ENCODE measurements at places on chromosomes 3 and 15.

DNA sequence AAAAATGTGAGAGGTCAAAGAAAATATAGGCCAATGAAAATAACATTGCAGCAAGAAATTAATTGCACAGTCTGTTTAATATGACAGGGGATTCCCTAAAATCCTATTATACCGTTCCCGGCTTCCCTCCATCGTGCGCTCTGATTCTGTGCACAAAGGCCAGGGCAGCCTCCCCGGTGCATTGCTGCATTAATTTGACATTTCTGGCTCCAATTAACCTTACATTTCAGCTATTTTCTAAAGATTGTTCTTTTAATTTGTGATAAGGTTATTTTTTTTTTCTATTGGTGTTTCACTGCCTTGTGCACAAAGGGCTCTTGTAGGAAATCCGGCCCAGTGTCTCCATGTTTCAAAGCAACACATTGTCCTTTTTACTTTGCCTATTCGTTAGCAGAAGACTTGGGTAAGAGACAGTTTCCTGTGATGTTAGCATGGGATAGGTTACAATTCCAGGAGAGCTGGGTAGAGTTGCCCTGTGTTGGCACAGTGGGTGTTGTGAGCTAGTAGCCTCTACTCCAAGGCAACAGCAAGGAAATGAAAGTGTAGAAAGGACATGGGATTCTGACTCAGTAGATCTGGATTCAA lies 257.3 kb upstream of the IGF1R start:
- no peak overlapping the region for H3K27ac ChIP-seq
- H3K36me3 ChIP-seq: no peaks in the 10 kb centered on the region
- no peaks in the 10 kb centered on the region for H3K4me1 ChIP-seq
- no peak overlapping the region for H3K4me3 ChIP-seq
- DNase-seq: no peak
- peaks cover 4% of the 10 kb centered on the region for H3K27me3 ChIP-seq

- H3K36me3 ChIP-seq: no peaks in the 10 kb centered on the region
- no peaks in the 10 kb centered on the region for H3K4me1 ChIP-seq
- DNase-seq: no peak
These were observed 43.9 kb upstream of the LYSMD4 start for GRCh38 chr15:99777144-99777543.

DNA sequence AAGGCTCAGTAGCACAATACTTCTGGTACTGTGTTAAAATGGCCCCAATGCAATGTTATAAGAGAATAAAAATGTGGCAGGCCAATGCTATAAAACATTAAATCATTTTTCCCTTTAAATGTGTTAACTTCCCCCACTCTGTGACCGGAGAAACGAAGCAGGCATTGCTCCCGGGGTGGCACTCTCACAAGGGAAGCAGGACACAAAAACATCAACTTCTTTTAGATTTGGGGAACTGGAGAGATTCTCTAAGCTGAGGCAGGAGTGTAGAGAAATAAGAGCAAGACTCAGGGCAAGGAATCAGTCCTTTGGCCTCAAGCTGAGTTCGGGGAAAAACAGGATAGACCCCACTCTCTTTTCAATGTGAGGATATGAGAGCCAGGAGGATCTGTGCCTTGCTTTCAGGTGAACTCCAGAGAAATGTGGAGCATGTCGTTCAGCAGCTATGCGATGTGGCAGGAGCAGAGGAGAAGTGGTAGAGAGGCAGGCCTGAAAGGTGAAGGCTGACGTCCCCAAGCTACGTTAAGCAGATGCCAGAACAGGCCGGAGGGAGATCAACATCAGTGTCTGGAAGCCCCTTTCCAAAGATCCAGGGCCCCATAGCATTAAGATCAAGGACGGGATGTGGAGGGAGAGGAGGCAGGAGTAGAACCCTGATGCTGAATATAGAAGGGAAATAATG lies 160.2 kb downstream of the PLD1 start:
- H3K4me3 ChIP-seq: no peak overlapping the region
- DNase-seq: no peak
- no peaks in the 10 kb centered on the region for H3K27me3 ChIP-seq
- H3K36me3 ChIP-seq: no peaks in the 10 kb centered on the region

DNA sequence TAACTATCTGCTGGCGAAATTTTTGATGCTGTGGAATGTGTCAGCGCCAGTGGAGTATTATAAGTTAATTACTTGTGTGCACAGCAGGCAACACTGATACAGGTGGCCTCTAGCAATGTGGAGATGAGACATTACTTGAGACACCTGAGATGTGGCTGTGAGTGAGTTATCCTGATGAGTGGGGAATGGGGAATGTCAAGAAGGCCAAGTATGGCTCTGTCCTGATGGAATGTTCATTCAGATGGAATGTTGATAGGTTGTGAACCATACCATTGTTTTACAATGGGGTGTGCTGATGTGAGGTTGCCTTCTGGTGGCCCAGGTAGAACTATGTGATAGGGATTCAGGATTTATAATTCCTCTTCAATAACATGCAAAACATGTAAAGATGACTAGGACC lies 404.8 kb downstream of the PTPRG start:
- no peak for DNase-seq
- H3K4me1 ChIP-seq: no peaks in the 10 kb centered on the region
- H3K27ac ChIP-seq: no peak overlapping the region

DNA sequence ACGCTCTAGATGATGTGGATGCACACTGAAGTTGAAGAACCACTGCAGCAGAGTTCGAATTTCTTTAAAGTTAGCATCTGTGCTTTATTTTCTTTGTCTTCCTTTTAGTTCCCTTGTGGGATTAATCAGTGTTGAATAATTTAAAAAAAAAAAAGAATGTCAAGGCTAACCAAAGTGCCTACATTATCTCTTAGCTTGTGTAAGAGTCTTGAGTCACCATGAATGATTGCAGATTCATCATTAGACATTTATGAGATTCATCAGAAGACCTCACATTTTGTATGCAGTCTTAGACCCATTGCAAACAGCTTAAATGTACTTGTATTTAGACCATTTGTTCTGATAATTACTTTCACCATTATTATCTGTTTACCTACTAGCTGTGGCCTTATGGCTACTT lies 182.2 kb downstream of the FNDC3B start:
- no peaks in the 10 kb centered on the region for H3K27me3 ChIP-seq
- H3K4me1 ChIP-seq: peaks cover 5% of the 10 kb centered on the region

DNA sequence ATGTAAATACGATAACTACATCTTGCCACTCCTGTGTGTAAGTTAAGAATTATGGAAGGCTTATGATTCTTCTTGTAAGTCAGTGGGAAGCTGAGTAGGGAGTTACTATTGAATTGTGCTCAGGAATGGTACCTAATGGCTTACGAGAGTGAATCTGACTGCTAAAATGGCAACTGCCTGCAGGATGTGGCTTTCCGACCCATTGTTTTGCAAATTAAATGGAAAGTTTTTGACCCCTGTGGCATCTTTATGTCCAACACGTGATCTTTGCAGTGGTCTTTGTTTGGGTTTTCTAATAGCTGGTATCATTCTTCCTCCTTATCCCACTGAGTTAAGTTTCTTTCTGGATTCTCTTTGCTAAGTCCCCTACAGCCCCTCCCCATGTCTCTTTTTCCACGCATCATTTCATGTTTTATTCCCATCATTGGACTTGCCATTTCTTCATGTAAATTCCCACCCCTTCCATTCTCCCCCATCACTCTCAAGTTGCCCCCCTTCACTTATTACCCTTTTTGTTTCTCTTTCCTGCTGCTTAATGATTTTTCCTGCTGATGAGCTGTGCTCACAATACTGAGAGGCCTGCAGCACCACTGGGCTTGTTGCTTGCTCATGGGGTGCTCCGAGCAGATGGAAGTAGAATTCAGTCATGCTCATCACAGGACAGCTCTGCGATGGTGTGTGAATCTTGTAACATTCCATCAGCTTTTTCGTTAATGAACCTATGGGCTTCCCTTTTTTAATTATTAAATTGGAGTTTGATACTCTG lies 428.2 kb upstream of the IL12A start:
- no peak for DNase-seq
- H3K36me3 ChIP-seq: no peaks in the 10 kb centered on the region
- H3K4me1 ChIP-seq: no peaks in the 10 kb centered on the region
- H3K27me3 ChIP-seq: no peaks in the 10 kb centered on the region
- H3K4me3 ChIP-seq: no peak overlapping the region
- no peak overlapping the region for H3K27ac ChIP-seq

DNA sequence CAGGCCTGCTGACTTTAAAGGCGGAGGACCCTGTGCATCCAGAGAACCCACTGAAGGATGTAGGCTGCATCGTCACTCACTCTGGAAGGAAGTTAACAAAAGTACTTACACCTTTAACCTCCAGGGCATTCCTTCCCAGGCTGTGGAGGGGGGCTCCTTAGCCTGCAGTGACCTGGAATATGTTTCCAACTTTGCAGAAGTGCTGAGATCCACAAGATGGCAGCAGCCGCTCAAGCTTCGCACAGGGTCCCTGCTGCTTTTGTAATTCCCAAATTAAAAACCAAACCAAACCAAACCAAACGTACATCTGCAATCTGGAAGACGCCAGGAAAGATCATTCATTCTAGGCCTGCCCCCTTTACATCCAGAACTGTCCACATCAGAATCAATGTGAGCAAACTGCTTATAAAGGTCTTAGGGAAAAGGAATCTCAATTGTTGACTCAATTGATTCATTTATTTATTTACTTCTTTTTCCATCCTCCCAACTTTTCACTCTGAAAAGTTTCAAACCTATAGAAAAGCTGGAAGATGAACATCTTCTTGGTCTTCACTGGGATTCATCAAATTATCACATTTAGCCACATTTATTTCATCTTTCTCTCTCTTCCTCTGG lies 70.5 kb upstream of the KLHL25 start:
- peak; percentile 43 for DNase-seq
- H3K27ac ChIP-seq: no peak overlapping the region
- H3K27me3 ChIP-seq: peaks cover 8% of the 10 kb centered on the region
- H3K36me3 ChIP-seq: no peaks in the 10 kb centered on the region

DNA sequence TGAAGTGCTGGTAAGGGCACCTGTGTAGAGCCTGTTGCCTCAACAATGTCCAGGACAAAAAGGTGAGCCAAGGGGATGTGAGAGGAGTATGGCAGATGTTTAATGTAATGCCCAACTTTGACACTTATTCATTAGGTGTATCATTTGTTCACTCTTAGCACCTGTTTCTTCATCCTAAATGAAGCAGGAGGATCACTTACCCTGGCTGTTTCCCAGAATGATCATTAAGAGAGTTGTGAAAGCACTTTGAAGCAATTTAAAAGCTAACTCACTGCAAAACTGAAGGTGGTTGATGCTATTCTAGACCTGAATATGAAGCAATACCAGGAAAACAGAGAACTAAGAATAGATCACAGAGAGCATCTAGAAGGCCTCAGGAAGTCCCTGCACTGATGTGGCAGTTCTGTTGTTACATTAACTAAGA lies 3.4 kb upstream of the HHLA2 start:
- DNase-seq: peak; percentile 39
- H3K27me3 ChIP-seq: no peaks in the 10 kb centered on the region
- H3K4me3 ChIP-seq: no peak overlapping the region
- H3K27ac ChIP-seq: peak overlapping the region; percentile 56

DNA sequence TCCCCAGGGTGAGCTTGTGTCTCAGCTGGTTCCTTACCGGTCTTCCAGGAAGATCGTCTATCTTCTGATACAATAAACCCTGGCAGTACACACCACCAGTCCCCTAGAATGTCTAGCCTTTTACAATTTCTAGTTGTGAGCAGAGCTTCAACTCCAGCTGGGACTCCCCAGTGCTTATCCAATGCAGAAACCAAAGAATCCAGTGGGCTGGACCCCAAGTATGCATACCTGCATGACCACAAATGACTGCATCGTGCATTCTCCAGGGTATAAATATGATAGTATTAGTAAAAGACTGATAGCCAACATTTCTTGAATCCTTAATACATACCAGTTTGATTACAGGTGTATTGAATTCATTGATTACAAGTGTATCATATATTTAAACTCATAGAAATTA lies 176.0 kb downstream of the SATB1 start:
- H3K27ac ChIP-seq: no peak overlapping the region
- peaks cover 4% of the 10 kb centered on the region for H3K4me1 ChIP-seq
- no peak for DNase-seq
- no peaks in the 10 kb centered on the region for H3K27me3 ChIP-seq

DNA sequence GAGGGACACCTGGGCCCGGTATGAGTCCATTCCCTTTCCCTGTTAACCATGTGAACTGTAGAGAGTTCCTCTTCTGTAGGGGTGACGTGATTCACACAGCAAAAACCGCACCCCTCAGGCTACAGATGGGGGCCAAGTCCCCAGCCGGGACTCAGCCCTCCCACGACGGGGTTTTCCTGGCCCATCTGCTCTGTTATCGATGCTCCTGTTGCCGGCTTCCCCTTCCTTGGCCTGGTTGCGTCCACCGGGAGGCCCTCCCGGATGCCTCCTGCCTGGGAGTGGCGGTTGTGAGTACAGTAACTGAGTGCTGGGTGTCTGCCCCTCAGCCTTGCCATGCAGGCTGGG lies 817 bp upstream of the PLXNA1 start:
- H3K27me3 ChIP-seq: peaks cover 8% of the 10 kb centered on the region
- no peaks in the 10 kb centered on the region for H3K36me3 ChIP-seq
- peaks cover 20% of the 10 kb centered on the region for H3K4me1 ChIP-seq
- H3K4me3 ChIP-seq: peak overlapping the region; percentile 74
- peak; percentile 78 for DNase-seq

DNA sequence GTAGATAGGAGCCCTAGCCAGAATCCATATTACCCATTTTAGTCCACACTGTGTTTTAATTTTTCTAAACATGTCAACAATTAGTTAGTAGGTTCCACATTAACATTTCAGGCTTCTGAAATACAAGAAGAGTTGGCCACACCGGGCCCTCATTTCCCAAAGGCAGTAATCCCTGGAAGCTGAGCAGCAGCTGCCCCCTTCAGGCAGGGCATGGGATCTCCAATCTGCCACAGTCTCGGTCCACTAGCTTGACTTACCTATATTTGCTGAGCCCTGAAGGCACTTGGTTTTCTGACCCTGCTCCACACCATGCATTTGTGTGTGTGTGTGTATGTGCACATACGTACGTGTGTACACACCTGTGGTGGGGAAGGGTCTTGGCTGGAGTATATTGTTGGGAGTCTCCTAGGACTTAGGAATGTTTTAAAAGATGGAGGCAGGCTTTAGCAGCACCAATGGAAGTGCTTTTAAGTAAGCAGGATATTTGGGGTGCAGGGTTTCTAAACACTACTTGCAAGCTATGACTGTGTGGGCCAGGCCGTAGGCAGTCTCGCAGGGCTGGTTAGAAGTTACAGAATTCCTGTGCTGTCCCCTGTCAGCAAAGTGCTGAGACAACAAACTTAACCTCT lies 71.2 kb upstream of the SOX14 start:
- DNase-seq: peak; percentile 30
- no peaks in the 10 kb centered on the region for H3K27me3 ChIP-seq
- no peaks in the 10 kb centered on the region for H3K36me3 ChIP-seq
- H3K4me3 ChIP-seq: no peak overlapping the region

- H3K27me3 ChIP-seq: no peaks in the 10 kb centered on the region
- peaks cover 5% of the 10 kb centered on the region for H3K4me1 ChIP-seq
- H3K4me3 ChIP-seq: no peak overlapping the region
- H3K27ac ChIP-seq: no peak overlapping the region
- H3K36me3 ChIP-seq: no peaks in the 10 kb centered on the region
- DNase-seq: no peak
These were observed 9.1 kb upstream of the MFSD1 start for GRCh38 chr3:158792709-158793108.

GRCh38 chr15:57301307-57301706 lies 75.0 kb upstream of the CGNL1 start:
- peaks cover 6% of the 10 kb centered on the region for H3K4me1 ChIP-seq
- no peak for DNase-seq
- H3K4me3 ChIP-seq: no peak overlapping the region
- H3K36me3 ChIP-seq: no peaks in the 10 kb centered on the region
- H3K27me3 ChIP-seq: peaks cover 7% of the 10 kb centered on the region

Data from activated CD4-positive, alpha-beta T cell treated with anti-CD3 and anti-CD28 coated beads for 36 hours (primary cell).